ENCODE measurements at places on chromosomes 13 and 19.

- no peak for DNase-seq
These were observed 115.8 kb downstream of the TRPC4 start for GRCh38 chr13:37753776-37754175.

DNA sequence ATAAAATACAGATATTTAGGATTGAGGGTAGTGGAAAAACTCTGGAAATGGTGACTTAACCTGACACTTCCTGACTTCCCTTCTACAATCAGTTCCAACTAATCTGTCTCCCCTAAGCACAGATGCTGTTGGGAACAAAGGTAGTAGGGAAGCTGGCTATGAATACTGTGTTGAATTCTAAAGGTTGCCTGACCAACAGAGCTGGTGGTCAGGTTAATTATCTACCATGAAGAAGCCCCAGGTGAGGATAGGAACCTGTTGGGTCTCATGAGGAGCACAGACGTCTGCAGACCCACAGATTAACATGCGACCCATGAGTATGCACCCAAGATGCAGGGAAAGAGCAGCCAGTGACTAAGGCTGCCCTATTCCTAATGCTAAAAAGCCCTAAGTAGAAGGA lies 172.3 kb downstream of the DIAPH3 start:
- no peak for DNase-seq

DNA sequence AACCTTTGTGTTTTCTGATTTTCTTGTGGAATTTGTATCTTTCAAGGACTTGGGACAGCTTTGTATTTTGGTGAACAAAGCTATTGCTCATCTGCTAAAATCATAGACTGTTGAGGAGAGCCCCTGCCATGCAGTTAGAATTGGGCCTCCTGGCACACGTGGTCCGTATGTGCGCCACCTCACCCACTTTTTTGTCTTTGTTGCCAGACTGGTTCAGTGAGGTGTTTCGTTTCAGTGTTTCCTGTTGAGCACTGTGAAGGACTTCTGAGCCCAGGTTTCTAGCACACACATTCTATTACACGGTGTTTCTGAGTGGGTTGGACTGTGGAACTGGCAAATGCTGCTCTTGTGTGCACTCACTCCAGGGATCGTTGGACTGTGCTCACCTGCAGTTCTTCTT lies 37.6 kb upstream of the RNF113B start:
- DNase-seq: no peak

GRCh38 chr13:78764665-78765064 lies 105.7 kb upstream of the OBI1 start:
- DNase-seq: no peak

GRCh38 chr13:39656325-39656677 lies 839 bp downstream of the COG6 start:
- DNase-seq: no peak

DNA sequence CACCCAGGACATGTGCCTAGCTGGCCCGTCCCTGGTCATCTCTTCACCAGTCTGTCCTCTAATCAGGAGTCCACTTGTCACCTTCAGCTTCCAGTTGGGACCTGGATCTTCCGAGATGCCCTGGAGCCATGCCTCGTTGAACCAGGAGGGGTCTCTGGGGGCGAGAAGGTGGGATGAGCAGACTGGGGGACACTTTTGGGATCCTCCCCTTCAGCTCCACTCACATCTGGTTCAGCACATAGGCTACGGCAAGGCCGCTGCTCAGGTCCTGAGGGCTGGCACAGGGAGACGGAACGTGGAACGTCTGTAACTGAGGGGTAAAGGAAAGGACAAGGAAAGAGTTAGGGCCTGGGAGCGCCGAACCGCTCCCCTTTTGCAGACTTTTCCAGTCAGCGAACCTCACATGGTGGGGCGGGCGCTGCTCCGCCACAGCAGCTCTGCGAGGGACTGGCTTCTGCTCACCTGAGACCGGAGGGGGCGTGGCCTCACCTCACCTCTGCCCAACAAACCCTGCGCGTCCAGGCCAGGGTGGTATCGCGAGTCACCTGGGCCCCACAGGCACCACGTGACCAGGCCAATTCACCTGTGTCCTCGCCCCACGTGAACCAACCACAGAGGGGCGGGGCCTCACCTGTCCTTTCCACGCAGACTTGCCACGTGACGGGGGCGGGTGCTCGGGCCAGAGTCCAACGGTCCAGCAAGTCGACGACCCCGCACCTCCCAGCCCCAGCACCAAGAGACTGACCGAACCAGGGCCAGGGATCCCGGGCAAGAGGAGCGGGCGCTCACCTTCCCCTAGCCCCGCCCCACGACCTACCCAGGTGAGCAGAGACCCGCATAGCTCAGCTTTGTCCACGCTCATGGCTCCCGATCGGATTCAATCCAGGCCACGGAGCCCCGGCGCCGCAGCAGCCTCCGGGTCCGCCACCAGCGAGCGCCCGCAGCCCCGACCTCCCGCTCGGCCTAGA lies at the start of gene HOOK2:
TSS of gene HOOK2 (minus strand) at position 965 of the 968 bp plus-strand sequence. CDS start at position 862, 103 bp downstream.
- DNase-seq: no peak

DNA sequence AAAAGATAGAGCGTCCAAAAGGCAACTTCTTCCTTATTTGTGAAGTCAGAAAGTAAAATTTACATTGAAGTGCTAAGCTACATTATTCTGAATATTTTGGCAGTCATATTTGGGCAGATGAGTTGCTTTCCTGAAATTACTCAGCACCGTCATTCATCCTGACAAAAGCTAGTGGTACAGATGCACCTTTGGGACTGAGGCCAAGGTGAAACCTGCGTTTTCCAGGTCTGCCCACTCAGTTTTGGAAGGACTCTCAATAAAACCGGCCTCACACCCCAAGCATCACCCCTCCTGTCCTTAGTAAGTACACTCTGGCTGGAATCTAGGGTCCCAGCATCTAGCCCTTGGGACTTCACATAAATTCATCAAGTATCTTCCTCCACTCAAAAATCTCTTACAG lies 187.5 kb downstream of the TM9SF2 start:
- no peak for DNase-seq

DNA sequence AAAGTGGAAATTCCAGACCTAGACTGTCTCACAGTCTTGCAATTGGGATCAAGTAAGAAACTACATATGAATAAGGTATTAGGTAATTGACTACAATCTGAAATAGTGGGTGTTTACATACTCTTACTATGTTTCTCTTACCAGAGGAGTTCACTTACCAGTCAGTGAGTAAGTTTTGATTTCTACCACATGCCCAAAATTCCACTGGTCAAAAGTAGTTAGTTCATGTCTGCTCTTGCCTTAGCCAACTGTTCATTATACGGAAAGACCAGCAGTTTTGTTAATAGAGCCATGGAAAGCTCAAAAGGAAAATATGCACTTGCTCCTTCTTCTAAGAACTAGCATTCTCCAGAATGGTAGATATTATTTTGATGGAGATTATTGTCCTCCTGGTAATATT lies 490.8 kb downstream of the RFC3 start:
- DNase-seq: no peak

DNA sequence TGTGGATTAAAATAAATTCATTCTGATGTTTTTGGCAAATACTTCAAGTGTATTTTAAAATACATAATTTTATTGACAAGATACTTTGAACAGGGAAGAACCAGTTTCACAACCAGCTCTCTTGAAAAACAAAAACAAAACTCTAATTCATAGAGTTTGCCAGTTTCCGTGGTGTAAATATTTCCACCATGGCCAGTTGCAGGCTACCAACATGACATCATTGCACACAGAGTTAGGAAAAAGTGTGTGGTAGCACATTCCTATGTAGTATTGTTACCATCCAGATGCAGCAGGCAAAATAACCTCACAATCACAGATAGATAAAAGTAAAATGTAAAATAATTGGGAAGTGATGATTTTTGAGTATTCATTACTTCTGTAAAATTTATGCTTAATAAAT lies 7.7 kb upstream of the RNF113B start:
- no peak for DNase-seq
